ENCODE measurements at places on chromosomes 5 and 9. TPM values are rescaled to one million over a fixed set of nuclear protein-coding genes. Genes with fewer than 3 reads are reported as not detected.

GRCh38 chr9:17839776-17840175, 260.9 kb downstream of the SH3GL2 start:
- no peak for ATAC-seq

- ATAC-seq = no peak
Measured at GRCh38 chr5:139914218-139914807, 118.7 kb downstream of the PSD2 start.

GRCh38 chr5:146703499-146703898, 175.1 kb downstream of the PPP2R2B start:
- no peak for ATAC-seq

DNA sequence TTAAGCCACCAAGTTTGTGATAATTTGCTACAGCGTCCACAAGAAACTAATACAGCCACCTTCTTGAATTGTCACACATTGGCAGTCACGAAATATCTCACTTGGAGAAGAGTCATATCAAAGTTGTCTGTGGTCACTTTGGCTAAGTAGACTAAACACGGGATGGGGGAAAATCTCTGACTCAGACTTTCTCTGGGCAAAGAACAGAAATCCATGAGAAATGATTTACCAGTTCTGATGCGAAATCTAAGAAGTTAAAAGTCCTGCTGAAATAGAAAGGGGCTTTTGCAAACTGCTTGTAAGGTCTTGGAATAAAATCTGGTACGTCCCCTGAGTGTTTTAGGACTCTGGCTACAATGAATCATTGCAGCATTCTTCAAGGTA, 158.4 kb downstream of the COL23A1 start:
- no peak for ATAC-seq

DNA sequence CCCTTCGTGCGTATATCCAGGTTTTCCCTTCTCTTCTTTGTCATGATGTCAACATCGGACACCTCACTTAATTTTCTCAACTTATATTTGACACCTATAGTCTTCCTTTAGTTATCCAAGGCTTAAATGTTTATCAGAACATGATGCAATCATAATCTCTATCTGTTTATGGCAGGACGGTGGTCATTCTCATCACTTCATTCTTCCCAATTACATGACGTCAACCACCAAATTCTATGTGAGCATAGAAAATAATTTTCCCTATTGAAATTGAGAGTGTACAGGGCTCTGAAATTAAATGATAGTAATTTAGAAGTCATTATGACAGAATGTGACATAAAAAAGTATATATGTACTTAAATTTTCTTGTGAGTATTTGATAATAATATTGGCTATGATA, 345.4 kb downstream of the CDH9 start:
- ATAC-seq = no peak

- ATAC-seq = no peak
Measured at GRCh38 chr5:137700282-137700680, 35.6 kb downstream of the KLHL3 start.

GRCh38 chr9:28342815-28343338, 769.6 kb upstream of the C9orf72 start:
- no peak for ATAC-seq

DNA sequence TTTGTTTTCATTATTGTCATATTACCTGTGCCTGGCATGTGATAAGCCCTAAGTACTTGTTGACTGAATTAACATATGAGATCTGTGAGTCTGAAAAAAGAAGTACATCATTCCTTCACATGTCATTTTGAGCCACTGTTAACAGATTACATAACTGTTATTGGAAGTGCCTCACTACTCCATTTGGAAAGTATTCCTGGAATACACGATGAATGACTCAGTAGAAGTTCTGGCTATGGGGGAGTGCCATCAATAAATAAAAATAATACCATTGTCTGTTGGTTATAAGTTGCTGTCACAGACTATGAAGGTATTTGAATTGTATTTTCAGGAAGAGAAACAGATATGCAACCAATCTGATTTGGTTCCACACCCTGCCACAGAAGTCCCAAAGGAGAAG, 12.9 kb downstream of the NIPSNAP3B start:
- ATAC-seq = no peak

- ATAC-seq = peak; percentile 93
Measured at GRCh38 chr9:84139296-84140070, 158.9 kb downstream of the RMI1 start.

DNA sequence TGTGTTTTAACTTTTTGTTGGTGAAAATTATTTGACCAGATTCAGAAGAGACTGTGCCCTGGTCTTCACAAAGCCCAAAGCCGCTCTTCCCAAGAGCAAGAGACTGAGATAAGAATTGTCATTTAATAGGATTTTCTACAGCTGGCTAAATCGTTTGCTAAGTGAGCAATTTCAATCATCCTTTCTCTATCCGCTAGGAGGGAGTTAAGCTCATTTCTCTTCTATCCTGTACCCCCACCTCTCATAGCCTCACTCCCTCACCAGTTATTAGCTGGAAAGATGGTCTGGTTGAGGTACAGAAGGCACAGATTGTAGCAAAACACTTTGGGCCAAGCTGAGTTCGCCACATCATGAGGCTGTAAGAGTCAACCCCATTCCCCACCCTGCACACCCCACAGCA, 43.0 kb upstream of the SIL1 start:
- no peak for ATAC-seq

GRCh38 chr9:130707225-130707976, 13.8 kb downstream of the EXOSC2 start:
- ATAC-seq = peak; percentile 73

GRCh38 chr5:1156033-1156753, 44.3 kb upstream of the SLC12A7 start:
- peak; percentile 63 for ATAC-seq

DNA sequence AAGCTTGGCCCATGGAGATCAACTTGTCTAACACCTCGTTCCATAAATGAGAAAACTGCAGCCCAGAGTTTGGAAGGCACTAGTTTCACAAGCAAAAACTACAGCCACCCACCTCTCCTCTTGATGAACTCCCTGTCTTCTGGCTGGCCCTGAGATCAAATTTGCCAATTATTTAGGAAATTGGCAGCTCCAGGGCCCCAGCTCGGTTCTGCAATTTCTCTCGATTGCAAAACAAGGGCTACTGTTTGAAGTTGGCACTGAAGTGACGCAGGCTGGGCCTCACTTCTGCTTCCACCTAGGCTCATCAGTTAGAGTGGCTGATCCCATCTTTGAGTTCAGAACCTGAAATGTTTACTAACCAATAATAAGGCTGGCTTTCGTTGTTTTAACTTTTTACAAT, 3.7 kb upstream of the GPX3 start:
- ATAC-seq = no peak

DNA sequence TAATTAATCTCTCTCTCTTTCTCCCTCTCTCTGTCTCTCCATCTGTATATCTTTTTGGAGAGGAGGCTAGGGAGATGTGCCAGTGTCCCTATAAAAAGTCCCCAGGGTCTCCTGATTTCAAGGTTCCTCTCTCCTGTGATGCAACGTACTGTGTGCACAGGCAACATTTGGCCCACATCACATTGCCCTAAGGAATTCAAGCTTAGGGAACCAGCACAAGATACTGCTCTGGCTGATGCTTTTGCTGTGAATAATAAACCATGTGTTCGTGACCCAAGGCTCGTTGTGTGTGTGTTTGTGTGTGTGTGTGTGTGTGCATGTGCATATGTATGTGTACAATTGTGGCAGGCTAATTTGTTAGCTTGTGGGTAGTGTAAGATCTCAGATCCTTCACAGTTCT, 9.7 kb downstream of the SPATA9 start:
- no peak for ATAC-seq

GRCh38 chr5:67000794-67001475, 195.7 kb downstream of the CD180 start:
- no peak for ATAC-seq

- ATAC-seq = no peak
Measured at GRCh38 chr5:50663636-50664035, 2.8 kb upstream of the PARP8 start.

- no peak for ATAC-seq
Measured at GRCh38 chr5:115796656-115797055, 19.8 kb downstream of the CDO1 start.

- peak; percentile 100 for ATAC-seq
Measured at GRCh38 chr9:119802621-119803020, 433.4 kb upstream of the BRINP1 start.

The MRPS30 gene
- total RNA-seq = 51.2 TPM

The TAF11L10 gene
- not detected for total RNA-seq

The PTGDS gene
- total RNA-seq = 2.0 TPM

The DNLZ gene
- 14.7 TPM for total RNA-seq

The BTNL3 gene
- not detected for total RNA-seq

The LRRC14B gene
- 0.16 TPM for total RNA-seq

The QRFP gene
- total RNA-seq = 0.56 TPM

The DDX4 gene
- not detected for total RNA-seq

Data from motor neuron (in vitro differentiated cells).